ENCODE measurements at places on chromosomes 13 and 19. TPM values are rescaled to one million over a fixed set of nuclear protein-coding genes. Genes with fewer than 3 reads are reported as not detected.

DNA sequence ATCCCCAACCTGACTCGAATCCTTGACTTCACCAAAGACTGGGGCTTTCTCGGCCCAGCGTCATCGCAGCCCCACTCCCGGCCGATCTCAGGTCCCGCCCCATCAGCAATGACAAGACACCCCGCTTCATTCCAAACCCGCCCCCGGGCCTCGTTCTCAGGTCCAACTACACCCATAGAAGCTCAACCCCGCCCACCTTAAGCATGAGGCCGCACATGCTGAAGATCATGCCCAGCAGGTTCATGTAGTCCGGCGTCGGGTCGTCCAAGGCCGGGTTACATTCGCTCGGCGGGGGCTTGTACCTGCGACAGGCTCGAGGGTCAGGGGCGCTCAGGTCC, 2.3 kb downstream of the WDR83 start:
- peak; percentile 56 for DNase-seq

The KCNRG gene
- total RNA-seq = 0.20 TPM

DNA sequence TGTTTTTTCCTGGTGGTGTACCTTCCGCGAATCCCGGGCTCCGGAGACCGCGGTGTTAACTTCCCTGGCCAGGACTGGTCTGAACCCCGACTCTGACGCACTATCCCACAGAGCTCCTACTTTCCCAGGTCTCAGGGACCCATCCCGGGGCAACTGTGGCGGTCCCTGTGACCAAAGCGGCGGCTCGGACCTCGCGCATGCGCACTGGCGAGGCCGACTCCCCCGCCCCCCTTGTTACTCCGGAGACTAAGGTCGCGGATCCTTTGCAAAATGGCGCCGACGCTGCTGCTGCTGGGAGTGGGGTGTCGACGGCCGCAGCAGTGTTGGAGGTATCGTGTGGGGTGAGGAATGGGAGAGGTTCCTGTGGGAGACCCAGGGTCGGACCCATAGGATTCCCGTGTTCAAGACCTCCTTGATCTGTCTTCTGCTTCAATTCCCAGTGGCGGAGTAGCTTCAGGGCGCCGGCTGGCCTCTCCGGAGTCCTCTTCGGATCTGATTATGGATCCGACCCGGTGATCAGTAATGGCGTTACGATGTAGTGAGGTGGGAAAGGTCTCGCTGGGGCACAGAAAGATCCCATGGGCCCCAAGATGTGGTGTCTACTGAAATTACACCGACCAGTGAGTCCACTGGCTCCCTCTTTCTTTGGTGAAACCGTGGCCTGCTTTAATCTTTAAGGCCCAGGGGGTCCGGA, 66.6 kb upstream of the ZNF527 start:
- no peak for DNase-seq

- DNase-seq = no peak
Measured at GRCh38 chr13:33611121-33611805, 206.7 kb upstream of the RFC3 start.

DNA sequence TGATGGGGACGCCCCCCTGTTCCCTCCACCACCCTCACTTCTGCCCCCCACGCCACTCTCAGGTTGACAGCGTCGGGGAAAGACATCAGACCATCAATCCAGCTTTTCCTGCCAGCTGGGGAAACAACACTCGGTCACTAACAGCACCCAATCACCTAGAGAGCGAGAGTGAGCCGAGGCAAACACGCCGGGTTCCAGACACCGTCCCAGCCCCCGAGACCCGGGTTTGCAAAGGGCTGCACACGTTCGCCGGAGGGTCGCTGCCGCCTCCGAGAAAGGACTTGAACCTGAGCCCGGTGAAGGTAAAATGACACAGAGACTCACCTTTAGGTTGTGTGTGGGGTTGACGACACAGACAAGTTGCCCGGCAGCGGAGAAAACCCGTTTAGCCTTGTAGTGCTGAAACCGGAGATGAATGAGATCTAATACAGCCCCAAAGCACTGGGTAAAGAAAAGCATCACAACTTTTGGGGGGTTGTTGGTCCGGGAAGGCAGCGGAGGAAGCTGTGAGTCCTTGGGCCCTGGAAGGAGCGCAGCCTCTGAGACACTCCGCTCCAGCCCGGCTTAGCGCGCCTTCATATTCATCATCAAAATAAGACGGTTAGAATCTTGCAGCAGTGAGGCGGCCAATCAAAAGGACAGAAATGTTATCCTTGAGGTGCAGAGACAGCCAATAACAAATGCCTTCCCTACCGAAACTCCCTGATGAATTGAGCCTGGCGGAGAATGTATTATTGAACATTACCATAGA, at the start of gene SIAH3:
TSS of gene SIAH3 (minus strand) at position 583 of the 751 bp plus-strand sequence. CDS start at position 459, 124 bp downstream.
- no peak for DNase-seq

DNA sequence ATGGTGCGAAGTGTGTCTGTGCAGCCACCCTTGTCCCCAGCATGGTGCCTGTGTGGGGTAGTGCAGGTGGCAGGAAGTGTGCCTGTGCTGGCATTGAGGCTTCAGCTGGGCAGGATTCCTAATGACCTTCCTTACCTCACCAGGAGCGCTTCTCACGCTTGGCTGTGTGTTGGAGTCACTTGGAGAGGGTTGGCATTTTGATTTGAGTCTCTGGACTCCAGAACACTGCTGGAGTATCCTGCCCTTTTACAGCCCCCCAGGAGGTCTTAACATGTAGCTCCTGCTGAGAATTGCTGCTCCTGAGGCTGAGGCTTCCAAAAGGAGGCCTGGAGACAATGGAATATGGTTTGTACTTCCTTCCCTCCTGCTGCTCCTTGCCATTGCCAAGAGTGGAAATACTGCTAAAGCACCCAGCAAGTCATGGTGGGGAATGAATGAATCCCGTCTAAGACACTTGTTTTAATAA, 87.1 kb downstream of the ARHGEF7 start:
- DNase-seq = no peak

DNA sequence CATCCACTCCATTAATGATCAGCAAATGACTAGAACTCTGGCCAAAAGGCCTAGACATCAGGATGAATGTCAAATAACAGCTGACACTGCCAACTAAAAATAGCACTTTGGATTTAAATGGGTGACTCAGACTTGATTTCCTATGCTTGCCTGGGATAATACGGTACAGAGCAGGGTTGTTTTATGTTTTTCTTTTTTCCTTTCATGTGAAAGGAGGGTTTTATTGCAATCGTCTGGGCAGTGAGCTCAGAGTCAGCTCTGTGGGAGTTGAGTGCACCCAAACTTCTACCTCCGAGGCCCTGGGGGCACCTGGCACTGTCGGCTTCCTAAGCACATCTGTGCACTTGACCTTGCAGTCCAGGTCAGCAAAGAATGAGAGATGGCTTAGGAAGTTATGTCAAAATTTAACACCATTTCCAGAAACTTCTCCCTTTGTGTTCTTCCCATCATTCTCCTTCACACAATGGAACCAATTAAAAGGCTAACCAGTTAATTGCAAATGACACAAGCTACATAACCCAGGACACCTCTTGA, 134.1 kb downstream of the LACC1 start:
- DNase-seq = no peak

DNA sequence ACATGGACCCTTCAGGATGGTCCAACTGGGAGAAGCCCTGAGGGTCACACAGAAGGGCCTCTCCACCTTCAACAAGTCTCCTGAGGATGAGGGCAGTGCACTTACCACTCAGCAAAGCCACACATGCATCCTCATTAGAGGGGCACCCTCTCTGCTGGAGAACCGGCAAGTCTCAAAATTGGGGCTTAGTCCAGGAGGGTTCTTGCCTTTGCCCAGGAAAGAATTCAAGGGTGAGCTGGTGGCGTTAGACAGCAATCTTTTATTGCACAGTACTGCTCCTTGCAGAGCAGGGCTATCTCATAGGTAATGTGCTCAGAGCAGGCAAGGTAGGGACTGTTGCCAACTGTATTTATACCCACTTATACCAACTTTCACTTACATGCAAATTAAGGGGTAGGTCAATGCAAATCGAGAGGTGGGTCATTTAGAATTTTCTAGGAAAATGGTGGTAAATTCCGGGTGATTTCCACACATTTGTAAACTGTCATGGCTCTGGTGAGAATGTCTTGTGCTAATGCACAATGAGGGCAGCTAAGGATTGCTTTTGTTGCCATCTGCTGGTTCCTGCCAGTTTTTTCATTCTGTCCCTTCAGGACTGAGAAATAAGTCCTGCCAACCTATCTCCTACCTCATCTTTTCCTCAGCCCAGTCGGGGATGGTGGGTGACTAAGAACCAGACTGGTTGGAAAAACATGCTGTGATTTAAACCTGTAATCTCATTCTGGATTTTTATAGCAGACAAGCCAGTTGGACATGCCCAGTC, 27.8 kb upstream of the IGSF23 start:
- DNase-seq = no peak

GRCh38 chr13:113917096-113917495, 53.2 kb upstream of the GAS6 start:
- DNase-seq = no peak

DNA sequence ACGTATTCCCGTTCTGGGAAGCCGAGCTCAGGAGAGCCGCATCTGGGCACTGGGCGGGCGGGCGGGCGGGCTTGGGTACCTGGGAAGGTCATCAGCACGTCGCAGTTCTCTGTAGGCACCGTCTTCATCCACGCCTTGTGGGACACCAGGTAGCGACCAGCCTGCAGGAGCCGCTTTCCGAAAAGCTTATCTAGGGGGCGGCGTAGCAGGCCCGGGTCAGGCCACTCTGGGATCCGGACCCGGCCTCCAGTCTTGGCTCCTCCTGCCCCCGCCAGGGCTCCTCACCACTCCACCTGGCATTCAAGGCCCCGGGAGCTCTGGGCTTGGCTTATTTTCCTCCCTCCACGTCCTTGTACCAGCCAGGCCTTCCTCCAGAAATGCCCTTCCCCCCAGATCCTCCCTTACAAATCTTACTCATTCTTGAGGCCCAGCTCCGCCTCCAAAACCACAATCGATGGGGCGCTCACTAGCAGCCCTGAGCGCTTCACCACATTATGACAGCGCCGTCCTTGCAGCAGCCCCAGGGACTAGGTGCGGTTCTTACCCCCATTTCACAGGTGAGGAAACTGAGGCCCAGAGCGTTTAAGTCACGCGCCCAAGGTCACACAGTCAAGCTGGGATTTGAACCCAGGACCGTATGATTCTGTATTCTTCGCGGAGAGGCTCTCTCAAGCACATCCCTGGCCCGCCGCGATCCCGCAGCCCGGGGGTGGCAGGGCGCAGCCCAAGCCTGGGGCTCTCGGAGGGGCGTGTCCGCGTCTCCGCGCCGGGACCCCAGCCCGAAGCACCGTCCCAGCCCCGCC, 843 bp downstream of the ANO8 start:
- DNase-seq = peak; percentile 59

GRCh38 chr19:50931023-50931422, 19.8 kb upstream of the KLK4 start:
- no peak for DNase-seq

- no peak for DNase-seq
Measured at GRCh38 chr19:23512151-23512925, 117.1 kb upstream of the ZNF91 start.

The CCDC122 gene
- total RNA-seq = 1.4 TPM

The TMEM238 gene
- total RNA-seq = 9.7 TPM

The MBD3L3 gene
- not detected for total RNA-seq

The CDX2 gene
- total RNA-seq = not detected

The CERS4 gene
- total RNA-seq = 31.4 TPM

- DNase-seq = peak; percentile 53
Measured at GRCh38 chr19:14475251-14476073, at the start of gene PTGER1. Gene PTGER1 (minus strand): TSS chr19:14475354. CDS start chr19:14474320, 1,034 bp downstream.

GRCh38 chr13:33723365-33723764, 94.6 kb upstream of the RFC3 start:
- no peak for DNase-seq

The ZIM2 gene
- not detected for total RNA-seq

The C5AR2 gene
- 0.14 TPM for total RNA-seq

- DNase-seq = no peak
Measured at GRCh38 chr19:16671652-16672274, 10.8 kb downstream of the TMEM38A start.

GRCh38 chr13:28346154-28346553, 148.8 kb downstream of the FLT1 start:
- no peak for DNase-seq

- DNase-seq = no peak
Measured at GRCh38 chr19:30596813-30597399, 224.7 kb downstream of the ZNF536 start.

DNA sequence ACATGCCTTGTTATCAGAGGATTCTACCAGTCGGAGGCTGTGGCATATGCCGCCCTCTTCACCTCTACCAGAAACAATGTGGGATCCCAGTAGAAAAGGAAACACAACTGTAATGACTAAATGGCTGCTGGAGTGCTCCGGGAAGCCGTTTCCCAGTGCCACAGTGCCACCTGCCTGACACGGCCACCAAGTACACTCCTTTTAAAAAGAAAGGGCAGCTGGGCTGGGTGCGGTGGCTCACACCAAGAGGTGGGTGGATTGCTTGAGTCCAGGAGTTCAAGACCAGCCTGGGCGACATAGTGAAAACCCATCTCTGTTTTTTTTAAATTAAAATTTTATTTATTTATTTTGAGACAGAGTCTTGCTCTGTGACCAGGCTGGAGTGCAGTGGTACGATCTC, 67.3 kb downstream of the TRPM4 start:
- DNase-seq = peak; percentile 24

- DNase-seq = no peak
Measured at GRCh38 chr19:6716610-6716970, 3.9 kb downstream of the C3 start.

- no peak for DNase-seq
Measured at GRCh38 chr19:3392480-3392879, 26.1 kb downstream of the NFIC start.

The FUT6 gene
- total RNA-seq = not detected
